AG09319 (cell line): ENCODE measurements at places on chromosomes 5 and 9.

DNA sequence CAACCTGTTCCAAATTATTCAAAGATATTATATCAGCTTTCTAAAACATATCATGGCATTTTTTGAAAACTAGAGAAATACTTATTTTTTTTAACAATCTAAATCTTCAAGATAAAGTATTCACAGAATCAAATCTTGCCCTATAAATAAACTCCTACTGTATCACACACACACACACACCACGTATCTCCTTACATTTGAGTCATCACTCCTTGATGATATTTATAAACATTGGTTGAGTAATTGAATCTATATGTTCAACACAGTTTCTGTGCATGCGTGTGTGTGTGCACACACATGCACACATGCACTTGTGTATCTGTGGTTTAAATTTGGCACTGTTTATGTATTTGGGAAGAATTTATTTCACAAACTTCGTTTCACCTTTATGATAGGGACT is 1716.4 kb downstream of the EFNA5 start:
- DNase-seq = no peak

GRCh38 chr9:71984403-71984802 is 73.0 kb downstream of the C9orf85 start:
- peak; percentile 14 for DNase-seq

- no peak for DNase-seq
Measured at GRCh38 chr5:119470851-119471451, 18.7 kb downstream of the HSD17B4 start.

DNA sequence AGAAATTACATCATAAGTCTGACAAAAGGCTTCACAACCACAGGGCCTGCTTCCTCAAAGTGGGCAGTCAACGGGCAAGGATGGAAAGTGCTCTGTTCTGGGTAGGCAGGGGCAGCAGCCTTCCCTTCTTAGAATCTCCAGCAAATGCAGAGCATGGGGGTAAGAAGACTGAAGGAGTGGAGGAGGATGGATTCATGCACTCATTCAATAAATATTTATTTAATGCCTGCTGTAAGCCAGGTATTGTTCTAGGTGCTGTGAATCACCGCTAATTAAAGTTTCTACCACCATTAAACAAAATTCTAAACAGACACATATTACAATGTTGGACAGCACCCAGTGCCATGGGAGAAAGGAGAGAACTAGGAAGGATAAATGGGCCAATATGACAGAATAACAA is 195.6 kb downstream of the ELAVL2 start:
- no peak for DNase-seq

DNA sequence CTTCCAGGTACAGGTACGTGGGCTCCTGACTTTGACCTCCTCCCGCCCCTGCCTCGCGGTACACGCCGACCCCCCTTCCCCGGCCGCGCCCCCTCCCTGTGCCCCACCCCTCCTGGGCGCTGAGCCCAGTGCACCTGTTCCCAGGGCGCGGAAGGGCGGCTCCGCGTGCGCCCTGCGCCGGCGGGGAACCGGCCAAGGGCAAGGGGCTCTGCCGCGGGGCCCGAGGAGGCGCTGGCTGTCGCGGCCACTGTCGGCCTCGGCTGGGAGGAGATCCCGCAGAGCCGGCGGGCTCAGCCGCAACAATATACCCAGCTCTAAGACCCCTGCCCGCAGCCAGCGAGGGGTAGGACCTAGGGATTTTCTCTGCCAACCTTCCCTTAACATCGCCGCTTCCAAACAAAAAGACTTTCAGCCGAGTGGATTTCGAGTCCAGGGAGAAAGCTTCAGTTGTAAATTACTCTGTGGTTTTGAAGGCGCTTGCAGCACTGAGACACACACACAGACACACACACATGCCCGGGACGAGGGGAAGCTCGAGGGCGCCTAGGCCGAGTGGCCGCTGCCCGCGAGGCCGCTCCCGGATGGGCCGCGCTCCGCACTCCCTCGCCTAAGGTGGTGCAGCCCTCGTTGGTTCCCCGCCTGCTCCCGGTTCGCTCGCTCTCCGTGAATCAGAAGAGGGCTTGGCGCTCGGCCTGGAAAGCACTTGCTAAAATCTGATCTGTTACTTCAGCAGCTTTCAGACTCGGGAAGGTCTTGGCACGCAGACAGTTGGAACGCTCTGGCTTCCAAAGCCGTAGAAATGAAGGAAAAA is 1.2 kb downstream of the FGF18 start:
- DNase-seq = peak; percentile 71

- DNase-seq = no peak
Measured at GRCh38 chr5:137316346-137316736, 182.8 kb downstream of the SPOCK1 start.

GRCh38 chr5:155885199-155885598 is 441.8 kb upstream of the SGCD start:
- DNase-seq = no peak

DNA sequence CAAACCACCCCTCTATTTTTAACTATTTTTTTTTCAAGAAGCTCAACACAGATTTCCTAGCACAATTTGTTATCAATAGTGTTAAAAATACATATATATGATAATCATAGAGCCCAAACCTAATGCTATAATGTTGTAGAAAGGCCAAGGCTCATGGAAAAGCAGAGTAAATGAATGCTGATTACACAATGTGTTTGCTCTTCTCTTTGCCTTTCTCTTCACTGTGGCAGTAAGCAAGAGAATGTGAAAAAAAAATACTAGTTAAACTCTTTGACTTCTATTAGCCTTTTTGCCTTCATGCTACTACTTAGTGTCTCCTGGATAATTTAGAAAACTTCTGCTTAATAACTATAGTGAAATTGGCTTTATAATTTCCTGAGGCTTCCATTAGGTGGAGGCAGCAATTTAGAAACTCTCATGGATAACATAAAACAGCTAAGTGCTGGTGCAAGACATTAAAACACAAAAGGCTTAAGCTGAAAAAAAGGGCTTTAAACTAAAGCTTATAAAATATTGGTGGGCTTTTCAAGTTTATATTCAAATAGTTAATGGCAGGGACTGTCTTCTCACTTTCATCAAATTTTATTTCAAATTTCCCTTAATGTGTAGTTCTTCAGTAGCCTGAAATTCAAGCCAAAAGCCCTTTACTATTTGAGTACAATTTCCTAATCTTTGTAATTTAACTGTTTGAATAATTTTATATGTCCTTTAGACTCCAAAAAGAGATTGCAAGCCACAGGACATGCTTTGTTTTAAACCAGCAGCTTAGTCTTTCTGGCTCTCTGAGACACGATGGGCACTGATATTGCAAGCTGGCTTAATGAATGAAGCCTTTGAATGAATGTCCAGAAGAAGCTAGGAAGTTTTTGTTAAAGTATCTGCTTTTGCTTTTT is 2031.8 kb upstream of the CDH6 start:
- no peak for DNase-seq

DNA sequence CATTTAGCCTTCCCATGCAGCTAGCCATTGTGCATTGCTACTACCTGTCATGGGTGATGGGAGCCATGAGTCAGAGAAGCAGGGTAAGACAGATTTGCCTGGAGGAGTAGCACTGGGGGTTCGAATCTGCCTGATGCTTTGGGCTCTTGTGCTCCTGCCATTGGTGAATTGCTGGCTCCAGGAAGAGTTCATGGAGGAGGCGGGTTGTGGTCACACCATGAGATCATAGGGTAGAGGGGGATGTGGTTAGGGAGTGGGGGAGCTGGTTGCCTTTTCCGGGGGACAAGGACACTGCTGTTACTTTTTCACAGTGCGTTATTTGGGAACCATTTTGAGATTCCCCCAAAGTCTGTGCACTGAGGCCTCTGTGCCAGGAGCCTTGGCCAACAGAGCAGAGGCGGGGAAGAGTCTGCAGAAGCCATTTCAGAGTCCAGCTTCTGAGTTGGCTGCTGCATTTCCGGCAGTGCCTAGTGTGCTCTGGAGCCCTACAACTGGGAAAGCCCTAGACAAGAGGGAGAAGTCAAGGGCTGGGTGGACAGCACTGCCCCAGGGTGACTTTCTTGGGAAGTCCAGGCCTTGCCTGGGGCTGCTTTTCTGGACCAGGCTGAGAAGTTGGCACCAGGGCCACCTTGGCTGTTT is 6.2 kb downstream of the ANGPTL2 start:
- no peak for DNase-seq
